ENCODE measurements at places on chromosomes 11 and 22.

DNA sequence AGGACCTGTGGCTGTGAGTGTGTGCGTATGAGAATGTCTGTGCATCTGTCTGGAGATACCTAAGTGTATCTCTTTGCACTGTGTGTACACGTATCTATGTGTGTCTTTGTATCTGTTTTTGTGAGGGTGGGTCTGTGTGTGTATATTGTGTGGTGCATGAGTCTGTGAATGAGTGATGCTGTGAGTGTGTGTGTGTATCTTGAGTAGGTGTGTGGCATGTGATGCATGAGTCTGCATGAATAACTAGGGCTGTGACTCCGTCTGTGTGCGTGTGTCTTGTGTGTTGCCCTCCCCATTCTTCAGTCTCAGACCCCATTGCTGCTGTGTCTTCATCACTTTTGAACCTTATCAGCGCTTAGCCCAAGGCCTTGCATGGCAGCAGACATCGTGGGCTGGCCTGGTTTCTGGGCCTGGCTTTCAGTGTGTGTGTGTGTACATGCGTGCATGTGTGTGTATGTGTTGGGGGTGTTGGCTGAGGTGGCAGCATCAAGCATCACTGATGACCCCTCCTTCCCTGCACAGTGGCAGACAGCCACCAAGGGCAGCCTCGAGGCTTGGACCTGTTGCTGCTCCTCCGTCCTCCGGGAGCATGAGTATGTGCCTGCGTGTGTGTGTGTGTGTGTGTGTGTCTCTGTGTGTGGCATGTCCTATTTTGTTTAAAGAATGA lies 1.4 kb downstream of the SGSM1 start:
- no peak for DNase-seq

GRCh38 chr11:57560146-57560545 lies 7.3 kb downstream of the UBE2L6 start:
- DNase-seq = no peak

- DNase-seq = no peak
Observed at GRCh38 chr11:81449588-81450156, 1284.0 kb downstream of the FAM181B start.

- no peak for DNase-seq
Observed at GRCh38 chr11:16773981-16774935, 35.8 kb downstream of the C11orf58 start.

- peak; percentile 80 for DNase-seq
Observed at GRCh38 chr11:69801513-69802335, 17.5 kb downstream of the FGF3 start.

GRCh38 chr11:106495046-106495445 lies 417.6 kb downstream of the AASDHPPT start:
- DNase-seq = no peak

DNA sequence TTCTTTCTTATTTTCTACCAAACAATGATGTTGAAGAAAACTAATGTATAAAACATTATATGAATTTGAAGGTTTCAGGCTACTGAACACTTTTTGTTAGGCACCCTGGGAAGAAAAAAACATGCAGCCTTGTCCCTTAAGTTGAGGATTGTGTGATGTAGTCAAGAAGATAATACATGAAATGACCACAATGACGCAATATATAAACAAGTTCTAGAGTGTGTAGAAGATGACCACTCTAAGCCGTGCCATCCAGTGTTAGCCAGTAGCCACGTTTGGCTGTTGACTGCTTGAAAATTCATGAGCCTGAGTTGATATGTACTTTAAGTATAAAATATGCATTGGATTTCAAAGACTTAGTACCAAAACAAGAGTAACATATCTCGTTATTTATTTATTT lies 16.2 kb downstream of the SWAP70 start:
- no peak for DNase-seq

DNA sequence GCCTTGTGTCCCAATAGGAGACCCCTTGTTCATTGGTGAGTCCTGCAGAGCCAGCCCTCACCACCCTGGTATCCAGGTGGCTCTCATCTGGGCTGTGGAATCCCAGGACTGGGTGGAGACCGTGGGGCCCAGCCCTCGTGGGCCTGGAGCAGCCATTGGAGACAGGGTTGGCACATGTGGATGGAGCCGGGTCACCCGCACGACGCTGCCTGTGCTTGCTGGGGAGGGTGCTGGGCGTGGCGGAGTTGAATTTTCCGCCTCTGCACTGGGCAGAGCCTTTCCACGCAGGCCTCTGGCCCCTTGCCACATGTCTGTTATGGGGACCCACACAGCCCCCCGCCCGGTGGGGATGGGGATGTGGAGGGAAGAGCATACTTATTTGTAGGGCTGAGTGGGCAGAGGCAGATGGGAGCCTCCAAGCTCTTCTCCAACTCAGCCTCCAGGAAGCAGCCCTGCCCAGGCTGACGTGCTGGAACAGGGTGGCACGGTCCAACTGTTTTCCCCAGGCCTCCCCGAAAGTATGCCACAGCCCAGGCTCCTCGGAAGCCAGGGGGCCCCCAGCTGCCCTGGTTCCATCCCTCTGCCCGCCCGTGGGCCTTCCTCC lies 12.6 kb downstream of the GRAMD4 start:
- DNase-seq = no peak

- peak; percentile 46 for DNase-seq
Observed at GRCh38 chr11:116641561-116642045, 131.2 kb downstream of the BUD13 start.

DNA sequence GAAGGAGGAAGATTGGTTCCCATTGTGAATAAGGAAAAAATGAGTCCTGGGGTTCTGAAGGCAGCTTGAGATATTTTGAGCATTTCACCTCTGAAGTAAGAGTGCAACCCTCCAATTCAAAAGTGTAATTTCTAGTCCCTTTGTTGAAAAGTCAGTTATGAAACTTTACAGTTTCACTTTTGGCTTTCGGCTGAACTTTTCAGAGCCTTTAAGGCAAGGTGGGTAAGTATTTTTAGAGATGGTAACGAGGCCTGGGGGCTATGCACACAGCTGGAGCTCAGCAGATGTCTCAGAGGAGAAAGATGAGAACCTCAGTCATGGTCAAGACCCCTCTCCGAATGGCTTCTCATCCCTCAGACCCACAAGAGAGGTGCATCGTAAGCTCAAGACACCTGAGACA lies 267.6 kb downstream of the KIRREL3 start:
- no peak for DNase-seq

GRCh38 chr11:10627291-10627690 lies 58.8 kb upstream of the LYVE1 start:
- DNase-seq = no peak

DNA sequence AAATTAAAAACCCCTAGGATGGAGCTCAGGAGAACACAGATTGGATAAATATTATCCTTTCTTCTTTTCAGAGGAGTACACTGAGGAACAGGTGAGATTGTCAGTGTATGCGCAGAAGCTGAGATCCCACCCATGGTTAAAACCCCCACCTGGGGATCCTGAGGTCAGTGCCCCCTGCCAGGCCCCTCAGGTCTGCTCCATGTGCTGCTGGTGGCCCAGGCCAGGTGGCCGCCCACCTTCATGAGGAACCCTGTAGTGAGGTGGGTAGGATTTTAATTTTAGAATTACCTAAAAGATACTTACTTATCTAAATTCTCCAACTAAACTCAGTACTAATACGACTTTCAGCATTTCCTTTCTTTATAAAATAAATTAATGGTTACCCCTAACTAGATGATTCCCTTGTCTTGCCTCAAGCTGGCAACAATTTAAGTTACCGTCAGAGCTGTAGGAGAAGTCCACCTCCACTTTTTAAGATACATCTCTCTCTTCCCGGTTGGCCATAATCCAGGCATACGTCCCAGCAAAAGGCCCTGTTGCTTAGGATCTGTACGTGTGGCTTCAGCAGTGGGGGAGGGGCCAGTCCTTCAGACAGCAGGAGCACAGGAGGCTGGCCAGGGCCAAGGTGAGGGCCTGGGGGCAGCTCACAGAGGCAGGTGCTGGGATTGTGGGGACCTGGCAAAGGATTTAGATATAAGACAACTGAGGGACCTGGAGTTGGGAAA lies 61.5 kb upstream of the PITPNB start:
- peak; percentile 11 for DNase-seq

GRCh38 chr11:117828611-117829368 lies 4.2 kb upstream of the FXYD2 start:
- DNase-seq = no peak

- DNase-seq = peak; percentile 85
Observed at GRCh38 chr11:95716266-95716665, 73.3 kb downstream of the FAM76B start.

DNA sequence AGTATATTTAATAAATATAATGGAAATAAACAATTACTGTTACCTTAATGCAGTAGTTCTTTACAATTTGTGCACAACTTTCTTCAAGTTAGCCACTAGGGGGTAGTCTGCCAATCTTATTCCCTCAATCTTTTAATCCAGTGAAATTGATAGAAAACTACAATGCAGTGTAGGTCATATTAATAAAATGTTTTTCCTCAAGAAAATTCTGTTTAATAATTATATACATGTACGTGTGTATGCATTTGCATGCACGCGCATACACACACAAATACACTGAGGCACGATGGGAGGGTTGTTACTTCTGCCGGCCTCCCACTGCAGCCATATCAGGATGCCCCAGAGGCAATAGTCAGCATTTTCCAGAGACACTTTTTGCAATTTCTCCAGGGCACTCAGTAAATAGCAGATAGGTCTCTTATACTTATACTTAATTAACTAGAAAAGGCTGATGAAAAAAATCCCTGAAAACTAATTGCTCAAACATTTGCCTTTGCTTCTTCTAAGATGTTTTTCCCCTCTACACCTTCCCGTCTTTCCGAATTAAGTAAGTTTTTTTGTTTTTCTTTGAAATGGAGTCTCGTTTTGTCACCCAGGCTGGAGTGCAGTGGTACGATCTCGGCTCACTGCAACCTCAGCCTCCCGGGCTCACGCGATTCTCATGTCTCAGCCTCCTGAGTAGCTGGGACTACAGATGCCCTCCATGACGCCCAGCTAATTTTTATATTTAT lies 3.1 kb downstream of the GAB2 start:
- DNase-seq = no peak

- DNase-seq = peak; percentile 28
Observed at GRCh38 chr11:102685338-102685737, 20.2 kb downstream of the MMP27 start.

DNA sequence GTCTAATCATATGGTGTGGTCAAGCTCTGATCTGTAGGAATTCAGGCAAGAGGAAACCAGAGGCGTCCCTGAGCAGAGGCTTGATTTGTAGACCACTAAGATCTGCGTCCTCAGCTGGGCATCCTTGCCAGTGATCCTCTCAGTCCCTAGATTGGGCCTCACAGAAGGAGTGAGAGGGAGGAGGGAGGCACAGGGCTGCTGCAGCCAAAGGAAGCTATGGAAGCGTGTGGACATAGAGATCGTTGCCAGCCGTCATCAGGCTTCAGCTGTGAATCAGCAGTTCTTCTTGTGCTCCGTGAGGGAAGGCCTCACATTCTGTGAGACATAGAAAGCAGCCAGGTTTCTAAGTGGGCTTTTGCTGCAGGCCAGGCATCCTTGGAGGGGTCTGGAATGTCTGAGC lies 254.6 kb upstream of the KIRREL3 start:
- DNase-seq = no peak

GRCh38 chr22:44764373-44764772 lies 12.0 kb downstream of the ARHGAP8 start:
- DNase-seq = no peak

DNA sequence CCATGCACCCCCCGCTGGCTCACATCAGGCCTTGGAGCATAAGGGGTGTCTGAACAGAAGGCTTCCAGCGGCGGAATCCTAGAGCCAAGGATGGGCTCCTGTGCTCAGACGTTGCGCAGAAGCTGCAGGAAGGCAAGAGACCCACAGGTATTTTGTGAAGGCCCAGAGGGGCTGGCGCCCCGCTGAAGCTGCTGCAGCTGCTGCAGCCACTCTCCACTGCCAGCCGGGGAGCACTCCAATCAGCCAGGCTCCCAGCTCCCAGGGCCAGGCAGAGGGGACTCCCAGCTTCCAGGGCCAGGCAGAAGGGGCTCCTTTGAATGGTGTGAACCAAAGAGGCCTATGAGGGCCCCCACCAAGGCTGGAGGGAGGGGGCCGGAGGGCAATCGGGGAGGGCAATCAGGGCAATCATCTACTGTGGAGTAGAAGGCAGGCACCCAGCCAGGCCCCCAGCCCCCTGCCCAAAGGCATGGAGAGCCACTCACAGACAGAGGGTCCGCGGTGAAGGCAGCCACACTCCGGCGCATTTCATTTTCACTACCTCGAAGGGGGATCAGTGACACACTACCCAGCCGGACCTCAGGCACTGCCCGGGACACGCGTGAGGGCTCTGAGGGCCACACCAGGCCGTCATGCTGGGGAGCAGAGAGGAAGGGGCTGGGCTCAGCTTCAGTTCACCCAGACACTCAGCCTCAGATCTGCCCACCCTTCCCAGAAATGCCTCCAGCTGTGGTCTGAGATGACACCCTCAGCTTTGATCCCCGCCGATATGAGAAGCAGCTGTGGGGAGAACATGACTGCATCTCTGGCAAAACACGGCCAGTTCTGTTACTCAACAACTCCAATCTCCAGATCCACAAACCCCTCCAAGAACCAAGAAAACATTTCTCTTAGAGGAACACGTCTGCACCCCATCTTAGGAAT lies 11.6 kb upstream of the PDE2A start:
- DNase-seq = no peak

DNA sequence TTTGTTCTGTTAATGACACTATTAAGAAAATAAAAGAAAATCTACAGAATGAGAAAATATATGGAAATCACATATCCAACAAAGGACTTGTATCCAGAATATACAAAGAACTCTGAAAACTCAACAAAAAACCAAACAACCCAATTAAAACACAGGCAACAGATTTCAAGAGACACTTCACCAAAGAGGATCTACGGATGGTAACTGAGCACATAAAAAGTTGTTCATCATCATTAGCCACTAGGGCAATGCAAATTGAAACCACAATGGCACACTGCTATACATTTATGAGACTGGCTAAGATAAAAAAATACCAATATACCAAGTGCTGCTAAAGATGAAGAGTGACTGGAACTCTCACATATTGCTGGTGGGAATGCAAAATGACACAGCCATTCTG lies 34.5 kb upstream of the SLC25A1 start:
- DNase-seq = no peak

- peak; percentile 34 for DNase-seq
Observed at GRCh38 chr11:17277024-17277584, 565 bp downstream of the NUCB2 start.

GRCh38 chr22:34434371-34434770 lies 514.1 kb upstream of the LARGE1 start:
- DNase-seq = no peak

DNA sequence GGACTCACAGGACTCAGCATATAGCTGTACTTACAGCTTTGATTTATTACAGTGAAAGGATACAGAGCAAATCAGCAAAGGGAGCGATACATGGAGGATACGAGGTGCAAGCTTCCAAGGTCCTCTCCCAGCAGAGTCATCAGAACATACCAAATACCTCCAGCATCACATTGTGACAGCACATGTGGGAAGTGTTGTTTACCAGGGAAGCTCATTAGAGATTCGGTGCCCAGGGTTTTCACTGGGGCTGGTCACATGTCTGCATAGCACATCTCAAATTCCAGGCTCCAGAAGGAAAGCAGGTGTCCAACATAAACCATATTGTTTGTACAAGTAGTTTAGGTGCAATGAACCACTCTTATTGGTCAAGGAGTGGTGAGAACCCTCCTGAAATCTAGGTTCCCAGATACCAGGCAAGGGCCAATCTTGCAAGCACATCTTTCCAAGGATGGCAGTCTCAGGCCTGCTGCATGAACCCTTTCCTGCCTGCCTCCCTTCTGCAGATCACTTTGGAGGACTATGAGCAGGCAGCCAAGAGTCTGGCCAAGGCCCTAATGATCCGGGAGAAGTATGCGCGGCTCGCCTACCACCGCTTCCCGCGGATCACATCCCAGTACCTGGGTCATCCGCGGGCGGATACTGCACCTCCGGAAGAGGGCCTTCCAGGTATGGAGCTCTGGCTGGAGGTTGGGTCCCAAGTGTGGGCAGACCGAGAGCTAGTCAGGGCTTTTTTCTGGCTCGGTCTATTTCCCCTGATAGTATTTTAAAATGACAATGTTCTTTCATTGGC lies 26.7 kb downstream of the AMPD3 start:
- DNase-seq = no peak

Measured in SK-MEL-5 (cell line).